ENCODE measurements at places on chromosomes 16 and 17.

GRCh38 chr17:73729101-73729500 lies 84.9 kb upstream of the SDK2 start:
- no peak for DNase-seq

- DNase-seq = no peak
Observed at GRCh38 chr17:29575511-29576213, 7.2 kb downstream of the TP53I13 start.

- no peak for DNase-seq
Observed at GRCh38 chr17:58487589-58488427, at the start of gene HSF5. HSF5 (minus strand) TSS chr17:58488408; CDS start chr17:58488274, 134 bp downstream.

- no peak for DNase-seq
Observed at GRCh38 chr17:70906808-70907207, 737.5 kb downstream of the KCNJ2 start.

GRCh38 chr16:55754056-55754455 lies 78.8 kb downstream of the CES1 start:
- no peak for DNase-seq

DNA sequence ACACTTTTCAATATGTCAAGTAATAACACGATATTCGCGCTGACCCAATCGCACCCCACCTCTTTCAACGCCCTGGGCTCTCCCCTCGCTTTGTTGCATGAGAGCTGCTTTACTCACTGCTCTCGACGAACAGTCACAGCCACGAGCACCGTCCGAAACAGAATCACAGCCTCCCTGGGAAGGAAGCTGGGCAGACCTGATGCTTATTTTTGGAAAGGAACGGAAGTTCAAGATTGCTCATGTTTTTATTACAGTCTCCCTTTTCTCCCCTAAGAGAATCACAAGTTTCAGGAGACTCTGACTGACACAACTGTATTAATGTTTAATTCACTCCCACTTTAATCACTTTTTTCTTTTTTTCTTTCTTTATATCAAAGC lies 67.8 kb downstream of the ANKRD11 start:
- no peak for DNase-seq

GRCh38 chr16:81492311-81492761 lies 47.7 kb downstream of the CMIP start:
- DNase-seq = no peak

- no peak for DNase-seq
Observed at GRCh38 chr16:65788434-65789140, 577.9 kb upstream of the CDH5 start.

GRCh38 chr16:55000595-55000994 lies 69.9 kb downstream of the IRX5 start:
- no peak for DNase-seq

DNA sequence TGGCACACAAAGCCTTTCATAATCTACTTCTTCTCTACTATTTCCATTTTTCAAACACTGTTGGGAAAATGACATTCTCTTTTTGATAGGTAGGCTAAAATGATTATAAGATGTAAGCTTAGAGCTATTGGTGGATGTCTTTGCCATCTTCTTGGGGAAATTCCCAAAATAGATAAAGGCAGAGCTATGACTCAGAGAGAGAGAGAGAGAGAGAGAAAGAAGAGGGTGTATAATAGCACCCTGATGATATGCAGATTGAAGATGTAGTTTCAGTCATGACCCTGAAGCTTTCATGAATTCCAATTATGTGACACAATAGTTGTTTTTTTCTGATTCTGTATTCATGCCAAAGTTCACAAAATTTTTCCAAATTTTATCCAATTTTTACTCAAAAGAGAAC lies 529.1 kb downstream of the HS3ST4 start:
- no peak for DNase-seq

GRCh38 chr17:41638194-41638593 lies 13.8 kb upstream of the KRT17 start:
- DNase-seq = no peak

GRCh38 chr17:60386147-60387058 lies 5.5 kb downstream of the USP32 start:
- no peak for DNase-seq

DNA sequence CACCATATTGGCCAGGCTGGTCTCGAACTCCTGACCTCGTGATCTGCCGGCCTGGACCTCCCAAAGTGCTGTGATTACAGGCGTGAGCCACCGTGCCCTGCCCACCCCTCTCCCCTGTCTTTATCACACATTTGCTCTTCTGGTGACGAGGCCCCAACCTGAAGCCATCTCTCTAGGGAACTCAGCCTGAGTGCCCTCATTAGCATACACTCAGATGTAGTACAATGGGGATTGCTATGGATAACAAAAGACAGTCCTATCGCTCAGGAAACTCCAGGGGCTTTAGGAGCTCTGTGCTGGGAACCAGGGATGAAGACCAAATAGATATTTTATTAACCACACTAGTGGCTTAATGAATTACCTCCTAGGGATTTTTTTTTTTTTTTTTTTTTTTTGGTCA lies 100.7 kb downstream of the MARF1 start:
- DNase-seq = no peak

GRCh38 chr16:22890976-22891375 lies 77.0 kb downstream of the HS3ST2 start:
- DNase-seq = no peak

GRCh38 chr17:77300016-77300686 lies 159.4 kb downstream of the SEC14L1 start:
- no peak for DNase-seq

DNA sequence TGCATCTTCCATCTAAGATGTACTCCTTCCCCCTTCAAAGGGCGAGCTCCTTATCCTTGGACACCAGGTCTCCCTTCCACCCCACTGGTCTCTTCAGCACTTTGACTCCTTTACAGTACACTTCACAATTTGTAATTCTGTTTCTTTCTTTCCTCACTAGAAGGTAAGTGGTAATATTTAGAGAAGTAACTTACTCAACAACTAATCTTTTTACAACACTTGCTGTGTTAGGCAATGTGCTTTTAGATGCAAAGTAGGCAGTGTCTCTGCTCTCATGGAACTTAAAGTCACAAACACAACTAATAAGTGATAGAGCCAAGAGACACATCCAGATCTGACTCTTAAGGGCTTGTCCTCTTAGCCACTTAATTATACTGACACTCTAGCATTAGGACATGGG lies 6.4 kb downstream of the SIAH1 start:
- DNase-seq = no peak

- no peak for DNase-seq
Observed at GRCh38 chr16:79757163-79757562, 156.6 kb upstream of the MAF start.

DNA sequence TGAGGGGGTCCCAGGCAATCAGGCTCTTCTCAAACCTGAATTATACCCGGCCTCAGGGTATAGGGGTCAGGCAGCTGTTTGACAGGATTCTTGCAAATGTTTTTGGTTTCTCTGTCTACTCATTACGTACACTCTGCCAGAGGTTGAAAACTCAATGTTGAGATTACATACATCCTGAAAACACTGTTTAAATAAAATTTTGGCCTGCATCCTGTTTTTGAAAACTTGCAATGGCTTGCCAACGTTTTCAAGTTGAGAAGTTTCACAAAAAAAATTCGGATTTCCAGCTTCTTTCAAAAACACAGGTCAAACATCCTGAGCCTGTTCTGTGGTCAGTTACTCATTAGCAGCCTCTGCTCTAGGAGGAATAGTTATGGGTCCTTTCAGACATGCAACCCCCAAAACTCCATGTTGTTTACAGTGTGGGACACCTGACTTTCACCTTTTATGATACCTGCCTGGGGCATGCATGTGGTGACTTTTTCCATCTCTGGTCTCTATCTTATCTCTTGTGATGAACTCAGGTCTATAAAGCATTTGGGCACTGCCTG lies 577.8 kb downstream of the WWOX start:
- no peak for DNase-seq

Measured in left lobe of liver (tissue), 2 donors.